ENCODE measurements at places on chromosomes 11 and 22.

GRCh38 chr11:133832096-133832990 lies 13.0 kb downstream of the SPATA19 start:
- no peak for DNase-seq

DNA sequence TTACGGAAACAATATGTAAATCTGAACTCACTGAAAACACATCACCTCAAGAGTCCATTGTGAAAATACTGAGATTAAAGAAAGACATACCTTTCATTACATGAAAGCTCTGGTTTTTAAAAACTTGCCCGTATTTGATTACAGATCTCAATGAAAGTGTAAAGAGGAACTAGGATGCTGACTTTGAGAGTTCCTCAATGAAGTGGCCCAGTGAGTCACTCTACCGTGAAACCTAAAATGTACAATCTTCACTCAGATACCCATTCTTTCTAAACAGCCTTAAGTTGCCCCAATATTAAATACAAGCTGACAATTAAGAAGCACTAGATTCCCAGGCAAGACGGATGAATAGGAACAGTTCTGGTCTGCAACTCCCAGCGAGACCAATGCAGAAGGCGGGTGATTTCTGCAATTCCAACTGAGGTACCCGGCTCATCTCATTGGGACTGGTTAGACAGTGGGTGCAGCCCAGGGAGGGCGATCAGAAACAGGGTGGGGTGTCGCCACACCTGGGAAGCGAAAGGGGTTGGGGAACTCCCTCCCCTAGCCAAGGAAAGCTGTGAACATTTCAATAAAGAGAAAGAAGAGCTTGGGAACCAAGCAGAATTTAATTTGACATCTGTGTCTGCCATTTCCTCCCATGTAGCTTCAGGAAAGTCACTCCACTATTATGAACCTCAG lies 33.8 kb upstream of the OR9G4 start:
- no peak for DNase-seq

DNA sequence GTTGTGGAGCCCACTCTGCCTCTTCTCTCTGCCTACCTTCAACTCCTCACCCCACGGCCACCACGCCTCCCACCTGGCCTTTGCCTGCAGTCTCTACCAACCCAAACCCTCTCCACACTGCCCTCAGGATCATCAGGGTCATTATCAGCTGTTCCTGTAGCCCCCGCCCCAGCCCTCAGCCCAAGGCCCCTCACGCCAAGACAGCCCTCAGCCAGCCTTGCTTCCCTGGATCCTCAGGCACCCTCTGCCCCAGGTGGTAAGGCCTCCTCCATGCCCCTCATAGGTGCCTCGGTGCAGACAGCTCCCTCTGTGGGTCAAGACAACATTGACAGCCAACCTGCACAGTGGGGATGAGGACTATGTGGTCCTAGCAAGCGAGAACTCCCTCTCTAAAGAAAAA lies 1.7 kb downstream of the SBF1 start:
- no peak for DNase-seq

- DNase-seq, result no peak
Observed at GRCh38 chr22:39419096-39419495, 19.5 kb downstream of the TAB1 start.

DNA sequence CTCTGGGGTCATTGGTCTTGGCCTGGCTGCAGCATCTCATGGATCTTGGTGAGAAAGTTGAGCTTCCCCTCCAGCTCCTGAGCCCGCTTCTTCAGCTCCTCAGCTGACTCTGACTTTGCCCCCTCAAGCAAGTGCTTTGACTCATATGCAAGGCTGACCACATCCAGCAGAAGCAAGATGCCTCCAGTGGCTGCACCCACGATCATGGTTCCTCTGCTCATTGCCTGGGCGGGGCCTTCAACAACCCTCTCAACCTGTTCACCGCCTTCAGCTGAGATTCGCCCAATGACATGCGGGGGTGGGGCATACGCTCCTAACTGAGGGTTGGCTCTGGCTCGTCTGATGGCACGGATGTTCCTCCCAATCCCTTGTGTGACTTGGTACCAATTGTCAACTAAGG lies 11.9 kb downstream of the APOL2 start:
- DNase-seq, result no peak

- DNase-seq, result no peak
Observed at GRCh38 chr11:22244986-22245592, 52.2 kb downstream of the ANO5 start.

DNA sequence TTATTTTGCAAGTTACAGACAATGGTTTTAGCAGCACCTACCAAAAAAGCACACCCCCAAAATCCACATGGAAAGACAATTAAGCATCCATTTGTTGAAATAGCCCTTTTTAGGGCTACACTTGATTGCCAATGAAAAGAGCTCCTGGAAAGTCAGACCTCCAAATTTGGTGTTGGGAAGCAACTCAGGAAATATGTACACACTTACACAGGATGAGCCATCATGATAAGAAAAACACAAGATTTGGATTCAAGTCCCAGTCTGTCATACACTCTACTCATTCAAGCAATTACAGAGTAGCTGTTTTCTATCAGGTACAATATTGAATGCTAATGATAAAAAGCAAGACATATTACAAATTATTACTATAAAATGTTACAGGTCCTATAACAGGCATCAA lies 31.5 kb downstream of the FAM168A start:
- DNase-seq, result no peak

DNA sequence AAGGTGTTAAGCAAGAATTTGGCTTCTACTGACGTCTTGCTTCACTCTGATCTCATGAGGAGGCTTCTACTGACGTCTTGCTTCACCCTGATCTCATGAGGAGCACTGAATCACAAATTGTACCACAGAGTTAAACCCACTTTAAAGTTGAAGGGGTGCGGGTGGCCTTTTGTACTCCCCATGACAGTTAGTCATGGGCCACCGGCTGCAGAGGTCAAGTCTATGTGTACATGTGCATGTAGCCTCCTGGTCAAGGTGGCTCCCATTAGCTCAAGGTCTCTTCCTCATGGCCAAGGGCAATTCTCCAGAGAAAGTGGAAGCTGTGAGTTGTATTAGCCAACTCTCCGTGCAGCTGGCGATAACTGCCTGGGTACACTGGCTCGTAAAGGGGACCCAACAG lies 23.1 kb upstream of the FZD4 start:
- DNase-seq, result no peak

- no peak for DNase-seq
Observed at GRCh38 chr11:11389238-11389637, 36.2 kb upstream of the CSNK2A3 start.

DNA sequence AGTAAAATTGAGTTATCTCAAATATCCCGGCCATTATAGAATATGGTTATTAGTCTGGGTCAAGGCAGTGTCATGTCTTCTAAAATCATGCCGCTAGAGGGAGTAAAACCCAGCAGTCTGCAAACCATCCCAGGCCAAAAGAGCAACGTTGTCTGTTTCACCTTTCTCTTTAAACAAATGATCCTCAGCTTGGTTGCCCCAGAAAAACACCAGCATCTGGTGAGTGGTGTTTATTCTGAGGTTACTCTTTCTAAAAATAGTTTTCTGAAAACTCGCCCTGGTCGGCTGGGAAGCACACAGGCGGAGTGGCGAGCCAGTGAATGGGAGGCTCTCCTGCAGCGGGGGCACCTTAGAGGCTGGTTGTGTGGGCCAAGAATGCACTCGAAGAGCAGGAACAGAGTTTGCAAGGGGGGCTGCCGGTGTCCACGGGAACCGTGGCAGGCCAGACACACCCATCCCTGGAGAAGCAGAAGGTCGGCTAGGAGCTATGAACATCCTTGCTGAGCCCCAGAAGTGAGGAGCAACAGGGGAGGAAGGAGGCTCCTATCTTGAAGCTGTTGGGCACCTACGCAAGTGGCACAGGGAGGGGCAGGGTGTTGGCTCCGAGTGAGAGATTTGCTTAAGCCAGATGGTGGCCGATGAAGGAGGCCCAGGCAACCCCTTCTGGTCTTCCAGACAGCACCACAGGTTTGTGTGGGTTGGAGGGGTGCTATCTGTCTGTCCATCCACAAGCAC lies 297.1 kb downstream of the ETS1 start:
- DNase-seq, result peak; percentile 44

DNA sequence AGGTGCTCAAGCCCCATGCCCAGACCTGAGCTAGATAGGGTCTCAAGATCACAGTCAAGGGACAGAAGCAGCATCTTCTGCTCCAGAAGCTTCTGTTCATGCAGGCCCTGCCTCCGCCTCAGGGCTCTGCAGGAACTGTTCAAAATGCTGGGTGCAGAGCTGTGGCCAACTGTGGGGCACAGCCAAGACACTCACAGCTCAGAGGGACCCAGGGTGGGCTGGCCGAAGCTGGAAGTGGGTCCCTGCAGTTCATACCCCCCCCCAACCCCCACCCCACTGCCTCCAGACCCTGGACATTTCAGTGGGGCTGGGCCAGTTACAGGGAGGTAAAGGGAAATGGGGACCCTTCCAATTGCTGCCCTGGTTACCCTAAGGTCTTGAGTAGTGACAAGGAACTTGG lies 129.0 kb downstream of the CRYBB2 start:
- DNase-seq, result no peak

DNA sequence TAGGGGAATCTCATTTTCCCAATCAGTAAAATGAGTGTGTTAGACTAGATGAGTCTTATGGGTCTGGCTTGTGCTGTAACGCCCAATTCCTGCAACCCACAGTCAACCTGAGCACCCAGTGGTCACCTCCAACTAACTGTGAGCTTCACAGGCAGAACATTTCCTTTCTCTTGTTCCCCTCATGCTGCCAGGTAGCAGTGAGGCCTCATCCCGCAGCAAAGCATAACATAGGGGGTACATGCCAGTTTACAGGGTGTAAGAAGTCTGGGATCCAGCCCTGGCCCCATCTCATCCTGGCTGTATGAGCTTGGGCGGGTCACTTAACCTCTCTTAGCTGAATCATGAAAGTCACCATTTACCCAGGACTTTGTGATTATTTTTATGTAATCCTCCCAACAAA lies 3.7 kb downstream of the EFEMP2 start:
- no peak for DNase-seq

- DNase-seq, result no peak
Observed at GRCh38 chr11:117986981-117987574, 884 bp downstream of the IL10RA start.

GRCh38 chr11:134536677-134537076 lies 124.6 kb upstream of the B3GAT1 start:
- DNase-seq, result no peak

DNA sequence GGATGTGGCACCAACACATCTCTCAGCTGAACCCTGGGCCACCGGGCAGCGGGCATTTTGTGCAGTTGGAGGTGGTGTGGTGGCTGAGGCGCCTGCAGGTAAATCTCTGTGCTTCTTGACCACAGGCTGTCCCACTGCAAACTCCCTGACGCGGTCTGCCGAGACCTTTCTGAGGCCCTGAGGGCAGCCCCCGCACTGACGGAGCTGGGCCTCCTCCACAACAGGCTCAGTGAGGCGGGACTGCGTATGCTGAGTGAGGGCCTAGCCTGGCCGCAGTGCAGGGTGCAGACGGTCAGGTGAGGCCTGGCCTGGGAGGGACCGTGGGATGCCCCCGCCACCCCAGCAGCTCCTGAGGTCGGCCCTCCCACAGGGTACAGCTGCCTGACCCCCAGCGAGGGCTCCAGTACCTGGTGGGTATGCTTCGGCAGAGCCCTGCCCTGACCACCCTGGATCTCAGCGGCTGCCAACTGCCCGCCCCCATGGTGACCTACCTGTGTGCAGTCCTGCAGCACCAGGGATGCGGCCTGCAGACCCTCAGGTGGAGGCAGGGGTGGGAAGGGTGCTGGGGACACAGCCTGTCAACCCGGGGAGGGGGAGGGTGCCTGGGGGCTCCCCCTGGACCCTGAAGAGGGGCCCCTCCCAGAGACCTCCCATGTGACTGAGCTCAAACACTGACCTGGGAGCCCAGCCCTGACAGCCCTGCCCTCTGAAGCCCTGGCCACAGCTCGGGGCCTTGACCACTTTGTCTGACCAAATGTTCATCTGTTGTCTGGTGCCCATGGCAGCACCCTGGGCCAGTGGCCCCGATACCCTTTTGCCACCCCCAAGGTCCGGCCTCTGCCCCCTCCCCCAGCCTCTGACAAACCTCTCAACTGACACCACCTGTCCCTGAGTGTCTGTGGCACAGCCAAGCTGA lies 4.6 kb upstream of the PGGHG start:
- DNase-seq, result no peak

- no peak for DNase-seq
Observed at GRCh38 chr11:71441251-71441650, 6.9 kb downstream of the DHCR7 start.

DNA sequence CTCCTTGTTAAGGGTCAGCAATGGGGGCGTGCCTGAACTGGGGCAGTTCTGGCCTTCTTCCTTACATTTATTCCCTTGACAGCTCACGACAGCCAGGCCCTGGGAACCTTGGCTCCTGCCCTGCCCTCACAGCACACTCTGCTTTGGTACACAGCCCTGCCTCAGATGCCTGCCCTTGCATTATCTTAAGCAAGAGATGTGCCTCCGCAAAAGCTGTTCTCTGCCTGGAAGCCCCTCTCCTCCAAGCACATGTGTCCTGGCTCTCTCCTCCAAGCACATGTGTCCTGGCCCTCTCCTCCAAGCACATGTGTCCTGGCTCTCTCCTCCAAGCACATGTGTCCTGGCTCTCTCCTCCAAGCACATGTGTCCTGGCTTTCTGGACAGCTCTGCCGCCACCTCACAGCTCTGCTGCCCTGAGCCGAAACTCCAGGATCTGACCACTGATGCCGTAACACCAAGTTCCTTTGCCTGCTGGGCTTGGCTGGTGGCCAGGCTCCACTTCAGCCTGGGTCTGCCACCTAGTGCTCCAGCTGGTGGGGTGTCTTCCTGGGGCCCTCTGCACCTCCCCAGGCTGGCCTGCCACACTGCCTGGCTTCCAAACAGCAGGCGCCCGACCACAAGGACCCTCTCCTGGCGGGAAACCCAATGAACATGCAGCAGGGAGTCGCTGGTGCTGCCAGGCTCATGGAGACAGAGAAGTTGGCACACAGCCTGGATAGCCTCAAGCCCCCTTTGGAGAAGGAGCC lies 53.0 kb downstream of the SCUBE1 start:
- DNase-seq, result no peak

- no peak for DNase-seq
Observed at GRCh38 chr11:8333811-8334401, 70.2 kb upstream of the LMO1 start.

DNA sequence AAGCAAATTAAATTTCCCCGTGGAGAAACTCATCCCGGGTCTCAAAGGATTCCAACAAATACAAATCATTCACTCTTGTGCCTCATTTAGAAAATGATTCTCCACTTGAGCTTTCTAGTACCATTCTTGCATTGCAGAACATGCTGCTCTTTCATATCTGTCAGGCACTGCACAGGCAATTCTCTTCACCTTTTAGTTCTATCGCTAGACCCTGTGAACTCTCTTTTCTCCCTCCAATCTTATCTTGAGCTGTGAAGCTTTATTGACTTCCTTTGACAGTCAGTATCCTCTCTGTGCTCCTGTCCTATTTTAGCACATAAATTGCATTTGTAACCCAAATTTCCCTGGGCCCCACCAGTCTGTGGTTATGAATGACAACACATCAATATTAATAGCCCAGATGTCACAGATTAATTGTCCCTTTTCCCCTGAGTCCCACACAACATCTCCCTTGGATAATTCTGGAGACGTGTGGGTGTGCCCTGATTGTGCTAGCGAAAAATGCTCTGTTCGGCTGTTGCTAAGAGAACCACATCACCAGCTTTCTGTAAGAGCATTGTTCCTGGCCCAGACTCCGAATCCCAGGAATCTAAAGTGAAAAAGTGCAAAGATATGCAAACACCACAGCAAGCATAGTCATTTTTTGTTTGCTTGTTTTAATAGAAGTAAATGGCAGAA lies 22.4 kb upstream of the SC5D start:
- DNase-seq, result no peak

- DNase-seq, result no peak
Observed at GRCh38 chr11:105100206-105100605, 39.4 kb downstream of the CARD18 start.

- no peak for DNase-seq
Observed at GRCh38 chr22:18035751-18036150, 11.4 kb upstream of the MICAL3 start.

All from stimulated activated CD8-positive, alpha-beta memory T cell treated with anti-CD3 and anti-CD28 coated beads, Interleukin-15, amount 100 ng/mL, for 1 hour (primary cell).